Hepatocyte (in vitro differentiated cells): ENCODE measurements at places on chromosomes 1 and 21.

DNA sequence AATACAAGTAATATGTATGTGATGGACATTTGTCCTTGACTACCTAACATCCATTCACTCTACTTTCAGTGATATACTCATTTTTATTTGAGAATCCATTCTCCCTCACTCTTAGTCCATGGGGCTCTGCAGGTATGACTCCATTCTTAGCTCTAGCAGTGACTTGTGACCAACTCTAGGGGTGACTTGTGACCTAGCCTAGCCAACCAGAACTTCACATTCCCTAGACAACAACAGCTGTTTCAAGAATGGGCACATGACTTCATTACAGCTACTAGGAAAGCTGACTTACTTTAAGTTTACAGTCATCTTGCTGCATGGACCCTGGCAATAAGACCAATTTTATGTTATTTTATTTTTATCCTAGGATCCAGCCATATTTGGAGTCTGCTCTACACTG is 23.6 kb upstream of the DDX59 start:
- DNase-seq: no peak

DNA sequence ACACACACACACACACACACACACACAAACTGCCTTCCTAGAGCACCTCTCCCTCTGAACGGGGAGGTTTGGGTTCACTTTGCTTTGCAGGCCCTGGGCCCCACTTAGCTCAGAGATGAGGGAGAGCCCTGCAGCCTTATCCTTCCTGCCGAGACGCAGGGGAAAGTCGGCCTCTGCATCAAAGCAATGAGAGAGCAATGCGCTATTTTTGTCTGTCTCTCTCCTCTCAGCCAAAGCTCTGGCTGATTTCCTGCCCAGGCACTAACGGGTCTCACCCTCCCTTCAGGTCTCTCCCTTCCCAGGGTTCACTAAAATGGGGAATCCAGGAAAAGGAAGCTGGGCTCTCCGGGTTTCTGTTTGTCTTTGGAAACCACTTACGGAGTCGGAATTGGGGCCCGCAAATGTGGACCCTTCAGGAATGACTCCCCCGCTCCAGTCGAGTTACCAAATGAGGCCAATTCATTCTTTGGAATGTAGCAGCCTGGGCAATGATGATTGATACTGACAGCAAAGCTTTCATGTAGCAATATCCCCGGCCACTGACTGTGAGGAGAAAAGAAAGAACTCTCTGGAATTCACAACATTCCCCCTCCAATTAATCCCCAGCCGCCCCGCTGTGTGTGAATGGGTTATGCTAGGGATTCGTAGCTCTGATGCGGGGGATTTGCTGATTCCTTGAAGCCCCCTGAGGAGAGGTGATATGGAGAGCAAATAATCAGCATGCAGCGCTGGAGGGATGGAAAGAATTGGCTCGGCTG is 61.5 kb upstream of the WLS start:
- peak; percentile 42 for DNase-seq

GRCh38 chr1:109546311-109547109 is 1.9 kb upstream of the GNAI3 start:
- peak; percentile 95 for DNase-seq

GRCh38 chr1:232865102-232865931 is 60.1 kb downstream of the MAP10 start:
- no peak for DNase-seq

- peak; percentile 71 for DNase-seq
Observed at GRCh38 chr1:10692401-10693021, 103.9 kb downstream of the CASZ1 start.

DNA sequence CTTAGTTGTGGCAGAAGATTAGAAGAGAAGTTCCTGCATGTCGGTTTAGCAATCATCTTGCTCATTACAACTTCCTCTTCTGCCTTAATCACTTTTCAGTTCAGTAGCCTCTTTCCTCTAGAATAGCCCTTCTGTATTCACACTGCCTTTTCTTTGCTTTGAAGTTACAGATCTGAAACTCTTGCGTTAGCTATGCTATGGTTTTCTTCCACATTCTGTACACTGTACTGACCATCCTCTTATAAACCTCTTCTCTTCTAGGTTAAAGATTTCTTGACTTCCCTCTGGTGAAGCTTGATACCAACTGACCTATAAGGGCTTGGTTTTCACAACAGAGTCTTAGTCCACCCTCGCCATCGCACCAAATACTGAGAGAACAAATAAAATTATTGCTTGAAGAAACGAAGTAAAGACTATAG is 35.0 kb downstream of the C21orf91 start:
- DNase-seq: no peak

GRCh38 chr1:207812778-207813511 is 61.1 kb downstream of the CD46 start:
- no peak for DNase-seq

GRCh38 chr1:168561989-168562388 is 14.4 kb upstream of the XCL1 start:
- no peak for DNase-seq

DNA sequence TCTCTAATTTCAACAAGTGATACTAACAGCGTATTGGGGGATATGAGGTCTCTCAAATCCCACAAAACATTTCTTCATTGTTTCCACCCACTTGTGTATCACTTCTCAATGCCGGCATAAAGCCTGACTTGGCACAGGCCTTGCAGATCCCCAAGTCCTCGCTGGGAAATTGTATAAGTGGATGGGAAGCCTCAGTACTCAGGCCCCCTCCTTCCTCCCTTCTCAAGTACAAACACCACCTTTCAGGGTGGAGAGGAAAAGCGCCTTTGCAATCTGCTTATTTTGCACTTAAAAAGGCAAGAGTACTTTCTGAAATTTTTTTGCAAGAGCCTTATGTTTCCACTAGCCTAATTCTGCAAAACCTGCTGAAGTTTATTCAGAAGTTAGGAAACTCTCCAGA is 25.8 kb upstream of the KLHDC8A start:
- DNase-seq: no peak

GRCh38 chr1:167777269-167777650 is 55.5 kb downstream of the MPZL1 start:
- DNase-seq: no peak

- no peak for DNase-seq
Observed at GRCh38 chr1:65704318-65704717, 88.4 kb upstream of the PDE4B start.

- DNase-seq: no peak
Observed at GRCh38 chr1:203462878-203463277, 12.7 kb upstream of the PRELP start.

DNA sequence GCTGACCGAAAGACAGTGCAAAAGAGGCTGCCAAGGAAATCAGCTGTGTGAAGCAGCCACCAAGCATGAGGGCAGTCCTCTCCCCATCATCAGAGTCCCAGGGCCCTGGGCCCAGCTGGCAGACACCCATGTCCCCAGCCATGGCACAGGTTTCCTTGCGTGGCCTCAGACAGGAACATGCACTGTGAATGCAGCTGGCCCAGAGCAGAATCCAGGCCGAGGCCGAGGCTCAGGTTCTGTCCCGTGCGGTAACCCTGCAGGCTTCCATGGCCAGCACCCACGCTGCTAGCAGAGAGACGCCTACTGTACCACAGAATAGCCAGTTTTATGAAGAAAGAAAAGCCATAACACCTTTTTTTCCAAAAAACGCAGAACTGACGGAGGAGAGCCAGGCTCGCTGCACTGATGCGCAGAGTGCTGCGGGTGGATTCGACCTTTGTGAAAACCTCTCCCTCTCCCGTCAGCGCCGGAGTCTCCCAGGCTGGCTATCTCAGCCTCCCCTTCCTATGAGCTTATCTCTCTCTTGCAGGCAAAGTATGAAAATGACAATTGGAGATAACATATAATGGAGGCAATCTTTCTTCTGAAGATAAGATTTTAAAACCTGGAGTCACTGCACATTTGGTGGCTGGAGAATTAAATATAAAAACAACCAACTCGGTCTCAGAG is 106.6 kb downstream of the NPHP4 start:
- no peak for DNase-seq

DNA sequence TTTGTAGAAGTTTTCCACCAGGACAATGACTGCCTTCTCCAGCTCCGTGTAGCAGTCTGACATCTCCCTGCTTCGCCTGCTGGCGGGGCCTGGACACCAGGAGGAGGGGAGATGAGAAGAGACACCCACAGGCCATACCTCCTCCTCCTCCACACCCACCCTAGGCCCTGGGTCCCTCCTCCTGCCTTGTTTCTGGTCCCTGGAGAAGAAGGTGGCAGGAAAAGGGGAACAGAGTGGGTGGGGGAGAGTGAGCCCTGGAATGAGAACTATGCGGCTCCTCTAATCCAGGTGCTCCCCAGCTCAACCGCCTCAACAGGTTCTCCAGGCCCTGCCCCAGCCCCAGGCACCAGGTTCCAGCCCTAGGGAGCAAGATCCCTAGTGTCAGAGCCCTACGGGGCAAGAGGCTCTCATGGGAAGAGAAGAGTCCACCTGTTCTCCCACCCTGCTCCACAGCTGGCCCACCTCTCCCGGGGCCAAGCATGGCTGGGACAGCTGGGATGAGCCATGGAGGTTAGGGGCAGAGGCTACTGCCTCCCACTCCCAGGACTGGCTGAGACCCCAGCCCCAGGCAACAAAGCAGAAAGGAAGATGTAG is 4.8 kb downstream of the S100A16 start:
- DNase-seq: no peak

GRCh38 chr1:216425577-216425976 is 2.3 kb upstream of the USH2A start:
- DNase-seq: peak; percentile 28

- no peak for DNase-seq
Observed at GRCh38 chr1:88742531-88742930, 58.5 kb downstream of the PKN2 start.

- DNase-seq: no peak
Observed at GRCh38 chr1:41609166-41609883, 124.8 kb upstream of the EDN2 start.

- DNase-seq: no peak
Observed at GRCh38 chr1:150259217-150259616, 1.6 kb downstream of the CA14 start.

- DNase-seq: no peak
Observed at GRCh38 chr1:100306735-100307313, 40.8 kb downstream of the RTCA start.

GRCh38 chr21:15370462-15370975 is 305.7 kb upstream of the NRIP1 start:
- DNase-seq: no peak

- DNase-seq: peak; percentile 19
Observed at GRCh38 chr1:74811436-74812179, 78.7 kb downstream of the TYW3 start.
